Type B pancreatic cell (in vitro differentiated cells): ENCODE measurements at places on chromosomes 3 and 15.

- no peak overlapping the region for H3K4me3 ChIP-seq
- H3K36me3 ChIP-seq, result no peaks in the 10 kb centered on the region
- H3K4me1 ChIP-seq, result no peaks in the 10 kb centered on the region
- no peak overlapping the region for H3K27ac ChIP-seq
- no peaks in the 10 kb centered on the region for H3K27me3 ChIP-seq
Measured at GRCh38 chr15:78768096-78768495, 43.2 kb downstream of the ADAMTS7 start.

- no peaks in the 10 kb centered on the region for H3K27me3 ChIP-seq
- DNase-seq, result no peak
- no peak overlapping the region for H3K4me3 ChIP-seq
- H3K4me1 ChIP-seq, result no peaks in the 10 kb centered on the region
Measured at GRCh38 chr3:135393898-135394525, 571.5 kb upstream of the PPP2R3A start.

DNA sequence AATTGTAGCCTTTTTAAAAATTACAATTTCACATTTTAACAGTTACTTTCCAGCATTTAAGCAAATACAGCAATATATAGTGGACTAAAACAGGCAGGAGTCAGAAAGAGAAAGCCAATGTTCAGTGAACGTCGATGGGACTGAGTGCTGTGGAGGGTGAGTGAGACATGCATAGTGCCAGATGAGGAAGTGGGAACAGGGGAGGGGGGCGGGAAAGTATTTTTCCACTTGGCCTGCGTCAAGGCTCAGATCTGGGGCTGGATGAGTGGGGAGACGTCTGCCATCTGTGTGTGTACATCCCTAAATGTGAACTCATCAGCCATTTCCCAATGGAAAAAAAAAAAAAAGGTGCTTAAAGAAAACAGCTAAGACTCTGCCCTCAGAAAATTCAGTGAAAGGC lies 19.2 kb upstream of the RAD18 start:
- DNase-seq, result peak; percentile 15
- no peak overlapping the region for H3K4me3 ChIP-seq
- peaks cover 19% of the 10 kb centered on the region for H3K4me1 ChIP-seq
- H3K36me3 ChIP-seq, result no peaks in the 10 kb centered on the region

GRCh38 chr3:140358686-140359085 lies 319.2 kb upstream of the TRIM42 start:
- DNase-seq, result no peak
- H3K4me3 ChIP-seq, result no peak overlapping the region
- no peaks in the 10 kb centered on the region for H3K4me1 ChIP-seq
- no peaks in the 10 kb centered on the region for H3K27me3 ChIP-seq

- H3K4me3 ChIP-seq, result no peak overlapping the region
- H3K4me1 ChIP-seq, result peaks cover 8% of the 10 kb centered on the region
- H3K36me3 ChIP-seq, result no peaks in the 10 kb centered on the region
- H3K27ac ChIP-seq, result no peak overlapping the region
- DNase-seq, result no peak
Measured at GRCh38 chr3:133964547-133964946, 65.2 kb downstream of the SLCO2A1 start.

GRCh38 chr3:126270145-126270811 lies 86.9 kb downstream of the KLF15 start:
- H3K4me1 ChIP-seq, result peaks cover 16% of the 10 kb centered on the region
- H3K27me3 ChIP-seq, result peaks cover 10% of the 10 kb centered on the region
- DNase-seq, result no peak
- H3K36me3 ChIP-seq, result no peaks in the 10 kb centered on the region
- no peak overlapping the region for H3K27ac ChIP-seq

- H3K36me3 ChIP-seq, result no peaks in the 10 kb centered on the region
- peak overlapping the region; percentile 48 for H3K27ac ChIP-seq
- H3K4me1 ChIP-seq, result peaks cover 30% of the 10 kb centered on the region
- no peak overlapping the region for H3K4me3 ChIP-seq
- peaks cover 12% of the 10 kb centered on the region for H3K27me3 ChIP-seq
Measured at GRCh38 chr3:123383091-123384053, 65.5 kb downstream of the ADCY5 start.

DNA sequence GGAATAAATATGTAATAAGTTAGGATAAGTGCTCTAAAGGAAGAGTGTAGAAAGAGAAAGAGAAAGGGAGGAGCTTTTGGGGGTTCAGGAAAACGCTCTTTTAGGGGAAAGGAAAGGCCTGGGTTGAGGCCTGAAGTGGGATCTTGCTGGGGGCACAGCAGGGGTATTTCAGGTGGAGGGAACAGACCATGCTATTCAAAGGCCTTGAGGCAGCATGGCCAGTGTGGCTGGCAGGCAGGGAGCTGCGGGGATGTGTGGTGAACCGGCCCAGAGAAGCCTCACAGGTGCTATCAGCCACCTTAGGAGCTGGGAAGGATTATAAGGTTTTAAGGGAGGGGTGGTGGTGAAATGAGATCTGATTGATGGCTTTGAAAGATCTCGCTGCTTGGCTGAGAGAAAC lies 66.6 kb downstream of the LINGO1 start:
- peak overlapping the region; percentile 29 for H3K27ac ChIP-seq
- H3K4me1 ChIP-seq, result peaks cover 54% of the 10 kb centered on the region
- peaks cover 12% of the 10 kb centered on the region for H3K27me3 ChIP-seq

DNA sequence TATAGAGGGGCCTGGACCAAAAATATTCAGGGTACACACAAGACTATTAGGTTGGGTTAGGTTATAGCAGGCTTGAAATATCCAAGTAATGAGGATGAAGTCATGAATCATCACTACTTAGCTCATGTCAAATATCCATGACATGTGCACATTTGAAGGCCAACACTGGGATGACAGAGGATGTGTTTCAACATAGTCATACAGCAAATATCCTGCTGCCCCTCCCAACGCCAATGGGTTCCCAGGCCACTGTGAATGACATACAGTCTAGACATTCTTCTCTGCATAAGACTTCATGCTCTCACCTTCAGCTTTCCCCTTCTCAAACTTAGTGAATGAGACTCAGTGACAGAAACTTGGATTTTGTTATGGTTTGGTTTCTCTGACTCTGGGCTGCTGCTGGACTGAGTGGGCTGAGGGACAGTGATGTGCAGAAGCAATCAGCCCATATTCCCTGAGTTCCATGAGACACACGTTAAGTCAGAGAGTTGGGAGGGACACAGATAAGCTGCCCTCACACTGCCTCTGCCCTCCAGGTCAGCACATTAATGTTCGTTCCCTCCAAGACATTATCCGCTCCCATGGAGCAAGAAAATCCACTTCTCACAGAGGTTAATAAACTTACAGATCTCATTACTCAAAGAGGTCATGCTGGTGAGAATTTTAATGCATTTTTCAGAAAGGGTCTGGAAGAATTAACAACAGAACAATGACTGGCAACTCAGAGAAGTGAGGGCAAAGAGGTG lies 15.4 kb downstream of the HOMER2 start:
- no peaks in the 10 kb centered on the region for H3K27me3 ChIP-seq
- peak overlapping the region; percentile 69 for H3K27ac ChIP-seq
- H3K36me3 ChIP-seq, result no peaks in the 10 kb centered on the region
- DNase-seq, result no peak

- no peak for DNase-seq
- no peak overlapping the region for H3K27ac ChIP-seq
- no peaks in the 10 kb centered on the region for H3K36me3 ChIP-seq
- no peak overlapping the region for H3K4me3 ChIP-seq
- no peaks in the 10 kb centered on the region for H3K27me3 ChIP-seq
Measured at GRCh38 chr15:25234831-25235230, 204.0 kb downstream of the UBE3A start.

- no peak overlapping the region for H3K4me3 ChIP-seq
- H3K27ac ChIP-seq, result no peak overlapping the region
- H3K36me3 ChIP-seq, result peaks cover 10% of the 10 kb centered on the region
Measured at GRCh38 chr3:9222049-9222448, 27.4 kb downstream of the SRGAP3 start.
